ENCODE measurements at places on chromosomes 2 and 18.

DNA sequence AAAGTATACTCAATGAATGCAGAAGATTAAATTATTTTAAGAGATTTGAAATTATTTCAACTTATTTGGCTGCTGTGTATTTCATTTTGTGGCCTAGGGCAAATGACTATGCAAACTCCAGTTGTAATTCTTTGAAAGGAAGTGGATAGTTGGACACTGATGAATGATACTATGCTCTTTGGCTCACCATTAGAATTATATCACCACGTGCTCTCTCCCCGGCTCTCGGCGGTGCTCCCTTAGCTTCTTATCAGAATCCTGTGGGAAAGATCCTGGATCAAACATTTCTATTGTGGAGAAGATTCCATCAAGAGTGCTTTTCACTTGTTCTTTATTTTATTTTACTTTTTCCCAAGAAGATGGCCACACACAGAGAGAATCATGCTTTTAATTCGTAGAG lies 55.2 kb downstream of the ADCYAP1 start:
- DNase-seq = no peak

- DNase-seq = no peak
These were observed 29.6 kb downstream of the NEMP2 start for GRCh38 chr2:190504912-190505311.

DNA sequence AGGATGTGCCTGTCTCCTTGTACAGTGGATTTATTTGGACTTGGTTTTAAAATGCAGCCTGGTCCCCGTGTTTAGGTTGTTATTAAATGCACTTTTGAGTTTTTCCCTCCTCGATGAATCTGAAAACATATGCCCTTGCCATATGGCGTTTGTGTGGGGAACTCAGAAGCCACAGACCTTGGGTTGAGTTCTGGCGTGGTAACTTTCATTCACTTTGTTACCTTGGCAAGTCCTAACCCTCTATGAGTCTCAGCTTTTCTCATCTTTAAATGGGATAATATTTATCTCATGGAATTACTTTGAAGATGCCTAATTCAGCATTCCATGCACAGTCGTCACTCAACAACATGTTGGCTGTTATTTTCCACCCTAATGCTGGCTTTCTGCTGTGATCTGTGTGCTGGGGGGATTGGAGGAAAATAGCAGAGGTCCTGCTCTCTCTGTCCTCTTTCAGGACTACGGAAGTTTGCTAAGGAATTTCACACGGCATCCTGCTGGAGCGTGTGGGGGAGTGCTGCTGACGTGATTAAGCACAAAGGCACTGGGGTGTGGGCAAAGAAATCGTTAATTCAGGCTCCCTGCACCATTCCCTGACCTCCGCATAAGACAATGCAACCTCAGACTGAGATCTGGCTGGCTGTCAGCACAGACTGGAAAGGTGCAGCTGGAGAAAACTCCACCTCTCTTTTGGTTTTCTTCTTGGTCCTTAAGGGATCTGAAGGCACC lies 61.7 kb downstream of the LDLRAD4 start:
- no peak for DNase-seq

DNA sequence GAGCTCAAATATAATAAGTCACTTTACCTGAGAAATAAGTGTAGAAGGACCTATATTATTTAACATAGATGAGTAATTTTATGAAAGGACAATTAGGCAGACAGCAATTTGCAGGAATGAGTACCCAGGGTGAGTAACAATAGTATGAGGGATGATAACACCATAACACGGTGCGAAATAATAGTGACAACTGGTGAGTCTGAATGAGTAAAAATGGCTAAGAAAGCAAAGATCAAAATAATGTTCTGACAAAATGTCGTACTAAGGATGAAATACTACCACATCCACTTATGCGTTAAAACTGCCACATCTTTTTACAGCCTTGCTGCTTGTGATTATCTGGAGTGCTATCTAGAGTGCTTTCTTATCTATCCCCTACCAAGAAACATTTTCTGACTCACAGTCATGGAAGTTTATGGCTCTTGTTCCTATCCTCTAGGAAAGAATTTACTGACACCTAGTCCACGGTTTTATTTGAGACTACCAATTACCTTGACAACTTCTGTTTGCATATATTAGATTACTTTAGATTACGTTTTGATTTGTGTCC lies 929.7 kb downstream of the LRP1B start:
- DNase-seq = no peak

- no peak for DNase-seq
These were observed 878.3 kb downstream of the TDRD15 start for GRCh38 chr2:22002066-22002465.

DNA sequence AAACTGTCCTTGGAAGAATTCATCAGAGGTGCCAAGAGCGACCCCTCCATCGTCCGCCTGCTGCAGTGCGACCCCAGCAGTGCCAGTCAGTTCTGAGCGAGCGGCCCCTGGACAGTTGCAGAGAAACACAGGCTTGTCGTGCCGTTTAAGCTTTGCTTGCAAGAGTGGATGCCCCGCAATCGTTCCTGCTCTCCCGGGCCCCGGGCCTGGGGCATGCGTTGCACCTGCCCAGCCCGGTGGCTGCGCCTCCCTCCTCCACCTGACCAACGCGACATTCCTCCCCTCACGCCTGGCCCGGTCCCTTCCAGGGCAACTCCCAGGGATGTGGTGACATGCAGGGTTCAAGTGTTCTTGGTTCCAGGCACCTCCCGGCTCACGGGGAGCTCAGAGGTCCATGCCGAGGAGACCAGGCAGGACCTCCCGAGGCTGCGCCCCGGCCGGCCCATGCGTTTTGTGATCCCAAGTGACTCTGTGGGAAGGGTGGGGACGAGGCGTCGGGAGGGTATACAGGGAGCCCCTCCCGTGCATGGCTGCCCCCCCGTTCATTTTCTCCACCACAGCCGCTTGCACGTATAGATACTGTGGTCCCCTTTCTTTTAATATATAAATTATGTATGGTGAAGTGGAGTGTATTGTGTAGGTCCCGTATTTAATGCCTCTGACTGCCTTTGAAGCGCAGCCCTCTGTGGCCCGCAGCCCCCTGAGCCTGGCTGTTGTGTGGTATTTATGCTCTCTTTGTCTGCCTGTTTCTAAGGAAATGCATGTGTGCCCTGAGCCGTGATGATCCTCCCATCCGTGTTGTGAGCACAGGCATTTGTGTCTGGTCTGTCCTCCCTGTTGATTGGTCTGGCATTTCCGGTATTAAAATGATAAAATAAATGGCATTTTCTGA lies 21.2 kb downstream of the ODC1 start:
- DNase-seq = no peak

DNA sequence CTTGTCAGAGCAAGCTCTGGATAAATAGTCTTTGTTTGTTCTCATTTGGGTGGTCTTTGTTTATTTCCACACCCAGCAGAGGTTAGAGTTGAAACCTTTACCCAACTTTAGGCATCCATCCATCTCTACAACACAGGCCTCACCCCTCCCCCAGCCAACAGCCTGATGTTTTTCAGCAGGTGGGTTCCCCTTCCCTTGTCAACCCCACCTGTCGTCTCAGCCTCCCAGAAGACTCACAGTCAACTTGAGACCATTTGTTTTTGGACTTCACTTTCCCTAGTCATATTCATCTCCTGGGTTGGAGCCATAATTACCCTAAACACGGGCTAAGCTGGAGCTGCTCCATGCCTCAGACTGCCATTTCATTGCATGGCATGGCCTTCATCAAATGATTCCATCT lies 31.7 kb upstream of the IL36G start:
- no peak for DNase-seq

GRCh38 chr18:2855560-2856350 lies 8.9 kb downstream of the EMILIN2 start:
- no peak for DNase-seq

DNA sequence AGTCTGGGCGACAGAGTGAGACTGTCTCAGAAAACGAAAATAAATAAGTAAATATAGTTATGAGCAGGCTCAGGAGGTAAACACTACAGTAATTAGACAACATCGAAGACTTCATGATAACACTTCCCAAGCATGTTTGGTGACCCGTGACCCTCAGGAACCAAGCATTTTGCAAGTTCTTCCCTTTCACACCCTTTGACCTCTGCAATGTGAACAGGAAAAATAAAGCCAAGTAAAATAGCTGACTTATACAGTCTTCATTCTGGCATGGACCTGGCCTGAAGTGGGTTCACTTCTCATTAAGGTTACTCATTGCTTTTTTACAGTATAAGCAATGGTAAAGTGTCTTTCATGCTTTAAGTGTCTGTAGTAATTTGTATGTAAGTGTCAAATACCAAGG lies 15.3 kb upstream of the TGIF1 start:
- DNase-seq = no peak

DNA sequence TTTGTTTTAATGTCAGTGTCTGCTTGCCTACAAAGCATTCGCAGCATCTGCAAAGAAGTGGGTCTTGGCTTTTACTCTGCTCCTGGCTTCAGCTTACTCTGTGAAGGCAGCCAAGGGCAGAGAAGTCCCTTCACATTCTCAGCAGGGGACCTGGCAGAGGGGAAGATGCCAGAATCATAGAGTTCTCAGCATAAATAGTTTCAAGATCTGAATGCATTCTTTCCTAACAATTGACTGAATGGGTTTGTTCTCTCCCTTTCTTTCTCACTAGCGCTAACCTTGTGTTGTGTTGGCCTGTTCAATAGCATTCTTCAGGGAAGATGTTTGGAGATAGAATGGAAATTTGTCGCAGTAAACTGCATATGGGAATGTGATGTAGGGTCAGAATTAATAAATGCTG lies 106.9 kb downstream of the FARSB start:
- no peak for DNase-seq

All from inflammatory macrophage (primary cell).